HS-5 (cell line): ENCODE measurements at places on chromosomes 13 and 19.

- no peak for DNase-seq
These were observed 75.7 kb upstream of the KCTD15 start for GRCh38 chr19:33720691-33721682.

- DNase-seq: peak; percentile 35
These were observed 112.8 kb downstream of the NDFIP2 start for GRCh38 chr13:79593641-79594275.

GRCh38 chr19:677601-678436, 1.6 kb downstream of the FSTL3 start:
- no peak for DNase-seq

DNA sequence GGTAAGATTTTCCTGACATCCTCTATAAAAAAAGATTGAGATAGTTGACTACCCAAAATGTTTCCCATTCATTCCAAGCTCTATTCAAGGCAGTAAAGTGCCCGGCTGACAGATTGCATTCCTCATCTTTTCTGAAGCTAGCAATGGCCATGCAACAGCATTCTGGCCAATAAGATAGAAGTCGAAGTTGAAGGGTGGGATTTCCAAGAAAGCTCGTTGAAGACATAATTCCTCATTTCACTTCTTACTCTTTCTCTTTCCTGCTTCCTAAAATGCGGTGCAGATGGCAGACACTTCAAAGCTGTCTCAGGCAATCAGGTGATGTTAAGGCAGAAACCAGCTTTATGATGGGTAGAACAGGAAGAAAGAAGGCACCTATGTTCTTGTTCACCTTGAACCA, 13.4 kb upstream of the ALOX5AP start:
- no peak for DNase-seq

GRCh38 chr19:46950526-46951170, 69.0 kb upstream of the NPAS1 start:
- no peak for DNase-seq

GRCh38 chr19:54470991-54471782, 1.9 kb downstream of the CDC42EP5 start:
- no peak for DNase-seq

- no peak for DNase-seq
These were observed 764.0 kb upstream of the SLITRK5 start for GRCh38 chr13:86907156-86907555.
